ENCODE measurements at places on chromosomes 6 and 20.

GRCh38 chr6:163538331-163538730, 123.8 kb downstream of the QKI start:
- DNase-seq: no peak

DNA sequence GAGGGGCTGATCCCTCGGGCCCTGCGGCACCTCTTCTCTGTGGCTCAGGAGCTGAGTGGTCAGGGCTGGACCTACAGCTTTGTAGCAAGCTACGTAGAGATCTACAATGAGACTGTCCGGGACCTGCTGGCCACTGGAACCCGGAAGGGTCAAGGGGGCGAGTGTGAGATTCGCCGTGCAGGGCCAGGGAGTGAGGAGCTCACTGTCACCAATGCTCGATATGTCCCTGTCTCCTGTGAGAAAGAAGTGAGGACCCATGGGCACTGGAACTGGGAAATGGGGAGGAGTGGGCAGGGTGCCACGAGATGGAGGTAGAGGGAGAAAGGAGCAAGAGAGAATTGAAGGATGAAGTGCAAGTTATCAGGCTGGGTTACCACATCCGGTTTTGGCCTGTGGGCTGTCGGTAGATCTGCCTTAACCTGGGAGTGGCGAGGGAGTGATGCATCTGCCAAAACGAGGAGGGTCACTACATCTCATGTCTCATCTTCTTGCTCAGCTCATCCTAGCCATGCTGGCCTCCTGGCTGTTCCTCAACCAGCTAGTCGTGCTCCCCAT, 5.4 kb upstream of the PHF1 start:
- no peak for DNase-seq

- DNase-seq: no peak
These were observed 264.9 kb upstream of the PLCB4 start for GRCh38 chr20:8803941-8804340.

DNA sequence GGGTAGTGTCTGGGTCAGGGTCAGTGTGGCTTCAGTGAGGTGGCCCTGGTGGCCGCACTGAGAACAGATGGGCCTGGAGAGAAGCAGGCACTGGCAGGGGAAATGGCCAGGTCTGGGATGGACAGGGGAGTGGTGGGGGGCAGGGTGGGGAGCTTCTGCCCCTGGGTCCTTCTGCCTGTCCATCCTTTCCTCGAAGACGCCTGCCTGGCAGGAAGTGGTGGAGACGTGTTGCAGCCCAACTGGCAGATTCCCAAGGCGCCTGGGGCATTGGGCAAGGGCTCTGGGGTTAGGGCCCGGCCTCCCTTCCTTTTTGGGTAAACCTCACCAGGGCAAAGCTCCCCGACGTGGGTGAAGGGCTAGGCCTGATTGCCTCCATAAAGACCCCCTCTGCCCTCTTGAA, 10.4 kb downstream of the SRC start:
- DNase-seq: no peak

DNA sequence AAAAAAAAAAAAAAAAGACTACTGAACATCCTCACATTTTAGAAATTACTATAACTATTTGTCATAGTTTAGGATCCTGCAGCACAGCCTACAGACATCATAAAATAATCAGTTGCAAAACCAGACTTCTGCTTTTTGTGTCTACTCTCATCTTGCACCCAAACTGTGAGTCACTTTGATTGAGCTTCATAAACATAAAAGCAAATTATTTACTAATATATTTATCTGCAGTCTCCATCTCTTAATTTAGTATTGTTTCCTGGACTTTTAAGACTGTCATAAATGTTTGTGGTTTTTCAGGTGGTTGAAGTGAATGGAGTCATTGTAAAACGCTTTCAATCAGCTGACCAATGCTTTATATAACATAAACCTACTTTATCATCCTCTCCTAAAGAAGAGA, 14.8 kb upstream of the CALHM6 start:
- DNase-seq: no peak

All from hematopoietic multipotent progenitor cell treated with erythropoietin and hydrocortisone succinate and interleukin-3 and kit ligand, for 17 days (in vitro differentiated cells).